ENCODE measurements at places on chromosomes 3 and 15. TPM values are rescaled to one million over a fixed set of nuclear protein-coding genes. Genes with fewer than 3 reads are reported as not detected.

Gene GOLGA8S
- not detected for polyA plus RNA-seq

Gene TMEM40
- not detected for polyA plus RNA-seq

Gene CCRL2
- polyA plus RNA-seq = not detected

Gene TP63
- polyA plus RNA-seq = not detected

Gene MKRN3
- polyA plus RNA-seq = 13.9 TPM

Gene TPRG1
- polyA plus RNA-seq = 1.6 TPM

Gene LTF
- not detected for polyA plus RNA-seq

Gene UBXN7
- 19.6 TPM for polyA plus RNA-seq

Gene IL20RB
- 2.0 TPM for polyA plus RNA-seq

Gene CCR3
- polyA plus RNA-seq = not detected

Gene MAP1A
- 3.4 TPM for polyA plus RNA-seq

Gene GOLGA6A
- polyA plus RNA-seq = 0.50 TPM

Gene SEMA3G
- polyA plus RNA-seq = not detected

Gene CYP8B1
- polyA plus RNA-seq = not detected

Gene GPR160
- 2.9 TPM for polyA plus RNA-seq

Gene CERS3
- polyA plus RNA-seq = 0.27 TPM

Gene FBXO40
- polyA plus RNA-seq = not detected

Gene FOXB1
- not detected for polyA plus RNA-seq

Gene PLCH1
- 12.1 TPM for polyA plus RNA-seq

Gene DGKG
- not detected for polyA plus RNA-seq

Gene PRKCD
- not detected for polyA plus RNA-seq

Gene CEP19
- polyA plus RNA-seq = 43.1 TPM

Gene ZMYND10
- polyA plus RNA-seq = 5.2 TPM

Gene AHSG
- 1.1 TPM for polyA plus RNA-seq

Gene IL17RD
- 14.8 TPM for polyA plus RNA-seq

Gene ISL2
- polyA plus RNA-seq = not detected

Gene CPNE4
- 0.59 TPM for polyA plus RNA-seq

Gene NR2E3
- polyA plus RNA-seq = not detected

Gene PFN2
- 542 TPM for polyA plus RNA-seq

Gene GOLGA8G
- not detected for polyA plus RNA-seq

Gene ANKRD63
- polyA plus RNA-seq = not detected

Gene MELTF
- 0.09 TPM for polyA plus RNA-seq

Gene RLBP1
- polyA plus RNA-seq = 0.16 TPM

Gene CFAP20DC
- not detected for polyA plus RNA-seq

Gene ICE2
- 34.0 TPM for polyA plus RNA-seq

Gene ROPN1
- not detected for polyA plus RNA-seq

Gene SCN5A
- not detected for polyA plus RNA-seq

Gene SIDT1
- polyA plus RNA-seq = 0.08 TPM

Gene PAQR5
- polyA plus RNA-seq = not detected

All from neural cell (in vitro differentiated cells).